ENCODE measurements at places on chromosomes 7 and 10.
A peak's percentile ranks its signal among the peaks of the same experiment; 100 is the strongest.

DNA sequence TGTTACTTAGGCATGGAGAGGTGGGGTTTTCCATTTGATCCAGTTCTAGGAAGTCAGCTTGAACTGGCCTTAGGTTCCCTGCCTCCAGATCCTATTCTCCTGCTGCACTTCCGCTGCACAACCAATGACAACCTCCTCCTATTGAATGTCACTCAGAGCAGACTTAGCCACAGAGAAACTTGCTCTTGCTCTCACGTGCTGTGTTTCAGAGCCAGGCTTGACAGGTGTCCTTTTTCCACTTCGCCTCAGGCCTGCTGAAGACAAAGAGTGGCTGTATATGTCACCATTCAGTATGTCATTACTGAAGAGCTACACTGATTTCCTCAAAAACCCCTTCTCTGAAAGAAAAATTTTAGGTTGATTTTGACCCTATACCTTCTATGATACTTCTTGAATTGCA lies 115.4 kb upstream of the ETV1 start:
- DNase-seq, result no peak

DNA sequence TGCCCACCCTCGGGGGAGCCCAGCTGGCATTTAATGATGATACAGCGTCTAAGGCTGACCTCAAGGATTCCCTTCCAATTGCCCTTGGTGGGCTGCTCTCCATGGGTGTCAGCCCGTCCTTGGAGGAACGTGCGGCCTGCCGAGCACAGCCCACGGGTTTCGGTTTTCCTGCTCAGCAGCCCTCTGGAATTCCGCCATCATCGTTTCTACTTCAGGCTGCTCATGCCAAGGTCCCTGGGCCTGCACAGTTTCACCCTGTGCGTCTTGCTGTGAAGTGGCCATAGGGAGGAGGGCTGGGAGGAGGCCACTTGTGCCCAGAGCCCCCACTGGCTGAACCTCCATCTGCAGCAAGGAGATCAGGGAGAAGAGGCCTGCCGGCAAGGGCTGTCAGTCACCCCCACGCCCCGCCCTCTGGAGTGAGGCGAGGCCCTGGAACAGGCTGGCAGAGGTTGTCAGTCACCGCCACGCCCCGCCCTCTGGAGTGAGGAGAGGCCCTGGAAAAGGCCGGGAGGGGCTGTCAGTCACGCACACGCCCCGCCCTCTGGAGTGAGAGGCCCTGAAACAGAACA lies 82.8 kb downstream of the CHST15 start:
- no peak for DNase-seq

DNA sequence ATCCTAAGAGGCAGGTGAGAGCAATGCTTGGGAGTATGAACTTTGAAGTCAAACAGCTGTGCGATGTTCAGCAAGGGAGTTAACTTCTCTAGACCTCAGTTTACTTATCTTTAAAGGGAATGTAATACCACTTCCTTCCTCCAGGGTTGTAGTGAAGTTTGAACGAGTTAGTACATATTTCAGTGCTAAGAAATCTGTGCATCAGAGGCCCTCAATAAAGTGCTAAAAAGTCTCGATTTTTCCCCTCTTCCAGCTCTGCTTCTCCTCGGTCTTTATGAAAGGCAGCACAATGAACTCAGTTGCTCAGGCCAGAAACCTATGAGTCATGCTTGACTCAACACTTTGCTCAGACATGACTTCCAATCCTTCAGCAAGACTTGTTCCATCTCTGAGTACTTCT lies 418.9 kb downstream of the MDFIC start:
- no peak for DNase-seq

DNA sequence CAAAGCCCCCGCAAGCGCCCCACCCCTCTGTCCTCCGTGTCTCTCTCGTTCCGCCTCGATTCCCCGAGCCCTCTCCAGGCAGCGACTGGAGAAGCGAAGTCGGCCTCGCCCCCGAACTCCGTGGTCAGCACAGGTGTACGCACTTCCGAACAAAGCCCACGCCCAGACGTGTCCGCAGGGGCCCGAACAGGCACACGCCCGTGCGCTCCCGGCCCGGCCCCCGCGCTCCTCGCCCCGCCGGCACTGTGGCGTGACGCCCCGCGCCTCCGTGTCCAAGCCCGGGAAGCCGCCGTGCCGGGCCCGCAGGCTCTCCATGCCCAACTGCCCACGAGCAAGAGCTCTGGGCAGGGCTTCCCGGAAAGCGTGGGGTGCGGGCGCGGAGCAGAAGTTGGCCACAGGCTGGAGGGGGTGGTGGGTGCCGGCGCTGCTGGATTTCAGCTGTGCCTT lies 662 bp downstream of the NRCAM start:
- peak; percentile 11 for DNase-seq

DNA sequence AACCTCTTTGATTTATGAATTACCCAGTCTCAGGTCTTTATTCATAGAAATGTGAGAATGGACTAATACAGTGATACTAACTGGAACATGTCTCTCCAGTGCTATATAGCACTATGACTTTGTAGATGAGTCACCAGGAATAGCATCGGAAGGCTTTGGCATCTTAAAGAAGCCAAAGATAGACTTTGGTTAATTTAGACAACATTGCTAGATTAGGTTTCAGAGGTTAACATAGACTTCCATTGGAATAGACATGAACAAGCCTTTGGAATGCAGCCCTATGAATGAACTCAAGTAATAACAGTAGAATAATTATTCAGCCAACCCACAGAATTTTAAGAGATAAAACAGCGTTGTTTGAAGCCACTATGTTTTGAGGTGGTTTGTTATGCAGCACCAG lies 169.2 kb downstream of the HGF start:
- DNase-seq, result no peak
